NCI-H460 (cell line): ENCODE measurements at places on chromosomes 7 and 10.

GRCh38 chr7:21125297-21125696, 302.6 kb upstream of the SP4 start:
- no peak for DNase-seq

- no peak for DNase-seq
Measured at GRCh38 chr7:22781230-22781711, 41.4 kb downstream of the TOMM7 start.

DNA sequence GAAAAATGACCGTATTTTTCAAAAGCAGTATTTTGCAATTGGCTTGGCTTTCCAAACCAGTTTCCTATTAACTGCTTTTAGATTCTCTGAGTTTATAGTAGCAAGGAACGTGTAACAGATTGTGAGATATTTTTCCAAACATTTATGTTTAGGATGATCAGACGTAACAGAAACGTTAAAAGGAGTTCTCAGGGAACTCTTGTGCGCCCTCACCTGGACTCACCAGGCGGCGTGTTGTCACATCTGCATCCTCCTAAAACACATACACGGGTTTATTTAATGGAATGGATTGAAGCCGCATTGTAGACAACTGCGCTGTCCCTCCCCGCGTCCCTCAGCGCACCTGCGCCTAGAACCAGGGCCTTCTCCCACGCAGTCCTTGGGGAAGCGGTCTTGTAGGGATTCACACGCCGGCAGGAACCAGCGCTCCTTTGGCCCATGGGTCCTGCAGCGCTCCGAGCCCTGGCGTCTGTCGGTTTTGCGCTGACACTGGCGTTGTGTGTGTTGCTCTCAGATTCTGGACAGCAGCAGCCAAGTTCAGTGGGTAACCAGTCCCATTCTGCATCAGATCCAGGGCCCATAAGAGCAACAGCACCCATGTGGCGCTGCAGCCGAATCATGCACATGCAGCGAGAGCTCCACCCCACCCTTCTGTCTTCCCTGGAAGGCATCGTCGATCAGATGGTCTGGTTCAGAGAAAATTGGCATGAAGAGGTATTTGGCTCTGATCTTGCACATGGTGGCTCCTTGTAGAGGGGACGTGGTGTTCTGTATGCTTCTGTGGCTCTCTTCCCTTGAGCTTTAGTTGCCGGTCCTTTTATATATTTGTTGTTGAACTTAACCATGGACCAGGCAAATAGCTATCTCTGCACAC, 114.9 kb downstream of the TRRAP start:
- DNase-seq, result no peak

GRCh38 chr7:29806208-29806994, at the start of gene WIPF3:
WIPF3 (plus strand) TSS chr7:29806508; CDS start chr7:29834725, 28,217 bp downstream.
- DNase-seq, result no peak

- DNase-seq, result peak; percentile 77
Measured at GRCh38 chr10:33193057-33193700, 141.3 kb downstream of the NRP1 start.

- DNase-seq, result no peak
Measured at GRCh38 chr10:4213441-4213840, 428.4 kb upstream of the KLF6 start.

- no peak for DNase-seq
Measured at GRCh38 chr7:22019931-22020330, 74.2 kb upstream of the CDCA7L start.

GRCh38 chr7:36208997-36209813, 56.2 kb downstream of the EEPD1 start:
- DNase-seq, result no peak

- no peak for DNase-seq
Measured at GRCh38 chr10:56135828-56136227, 225.2 kb downstream of the ZWINT start.

- no peak for DNase-seq
Measured at GRCh38 chr10:119007211-119007574, 22.3 kb upstream of the NANOS1 start.

DNA sequence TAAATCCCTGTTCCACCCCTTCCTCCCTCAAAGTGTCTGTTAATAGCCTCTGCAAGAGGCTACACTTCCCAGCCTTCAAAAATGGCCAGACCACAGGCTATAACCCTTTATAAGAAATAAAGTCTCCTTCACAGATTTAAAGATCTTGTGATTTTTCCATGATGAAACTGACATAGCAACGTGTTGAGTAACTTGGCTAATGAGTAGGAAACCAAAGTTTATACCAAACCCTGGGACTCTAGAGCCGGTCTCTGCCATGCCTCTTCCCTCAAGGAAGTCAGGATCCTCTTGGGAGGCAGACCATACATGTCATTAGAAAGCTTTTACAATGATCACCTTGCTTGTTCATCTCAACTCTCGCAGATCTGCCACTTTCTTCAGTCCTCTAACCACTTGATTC, 44.4 kb downstream of the GRM8 start:
- no peak for DNase-seq

DNA sequence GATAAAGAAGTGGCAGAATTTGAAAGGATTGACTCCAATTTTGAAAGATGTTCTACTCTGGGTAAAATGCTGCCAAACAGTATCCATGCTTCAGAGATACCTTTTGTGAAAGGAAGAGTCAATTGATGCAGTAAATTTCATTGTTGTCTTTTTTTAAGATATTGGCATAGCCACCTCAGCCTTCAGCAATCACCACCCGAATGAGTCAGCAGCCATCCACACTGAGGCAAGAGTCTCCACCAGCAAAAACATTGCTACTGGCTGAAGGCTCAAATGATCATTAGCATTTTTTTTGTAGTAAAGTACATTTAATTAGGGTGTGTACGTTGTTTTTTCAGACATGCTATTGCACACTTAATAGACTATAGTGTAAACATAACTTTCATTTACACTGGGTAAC, 31.7 kb upstream of the CYP26C1 start:
- DNase-seq, result no peak

DNA sequence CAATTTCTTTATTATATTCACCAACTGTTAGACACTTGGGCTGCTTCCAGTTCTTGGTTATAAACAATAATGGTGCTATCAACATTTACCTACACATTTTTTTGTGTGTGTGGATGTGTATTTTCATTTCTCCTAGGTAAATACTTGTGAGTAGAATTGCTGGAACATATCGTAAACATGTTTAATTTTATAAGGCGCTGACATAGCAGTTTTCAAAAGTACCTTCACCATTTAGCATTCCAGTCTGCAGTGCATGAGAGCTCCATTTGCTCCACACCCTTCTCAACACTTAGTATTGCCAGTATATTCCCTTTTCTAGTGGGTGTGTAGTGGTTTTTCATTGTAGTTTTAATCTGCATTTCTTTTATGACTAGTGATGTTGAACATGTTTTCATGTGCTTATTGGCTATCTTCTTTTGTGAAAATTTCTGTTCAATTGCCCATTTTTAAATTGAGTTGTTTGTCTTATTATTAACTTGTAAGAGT, 59.6 kb upstream of the FAM204A start:
- DNase-seq, result no peak

DNA sequence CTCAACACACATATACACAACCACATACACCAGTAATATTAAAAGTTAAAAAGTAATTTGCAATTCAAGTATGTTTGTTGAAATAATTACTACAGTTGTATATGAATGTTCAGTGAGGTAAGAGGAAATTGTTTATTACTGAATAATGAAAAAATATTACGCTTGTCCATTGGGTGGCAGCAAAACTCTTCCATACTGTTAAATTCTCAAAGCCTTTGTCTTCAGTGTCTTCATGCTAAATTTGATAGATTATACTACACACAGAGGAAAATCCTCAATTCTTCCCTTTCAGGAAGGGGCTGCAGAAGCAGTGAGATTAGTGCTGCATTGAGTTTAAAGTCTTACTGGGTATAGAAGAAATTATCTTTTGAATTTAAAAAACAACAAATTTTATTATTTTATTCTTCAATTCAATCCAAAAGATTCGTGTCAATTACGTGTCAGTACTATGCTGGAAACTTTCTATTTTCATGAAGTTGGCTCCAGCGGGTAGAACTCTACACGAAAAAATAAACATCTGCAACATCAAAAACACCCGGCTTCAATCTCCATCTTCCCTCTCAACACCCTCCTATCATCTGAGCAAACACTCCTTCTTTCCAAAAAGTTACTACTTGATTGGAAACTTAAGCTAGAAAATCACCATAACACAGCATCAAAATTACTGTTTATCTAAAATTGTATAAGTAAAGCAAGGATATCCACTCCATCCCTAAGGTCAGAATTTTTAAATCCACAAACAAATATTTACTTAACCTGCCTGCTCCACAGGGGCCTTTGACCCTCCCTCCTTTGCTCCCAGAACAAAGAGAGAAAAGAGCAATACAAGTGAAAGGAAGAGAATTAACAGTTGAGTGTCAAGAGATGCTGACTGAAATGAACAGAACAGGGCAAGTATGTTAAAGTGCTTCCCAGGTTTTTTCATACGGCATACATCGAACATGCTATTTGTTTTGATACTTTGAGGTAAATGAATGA, 37.0 kb upstream of the TES start:
- peak; percentile 64 for DNase-seq

DNA sequence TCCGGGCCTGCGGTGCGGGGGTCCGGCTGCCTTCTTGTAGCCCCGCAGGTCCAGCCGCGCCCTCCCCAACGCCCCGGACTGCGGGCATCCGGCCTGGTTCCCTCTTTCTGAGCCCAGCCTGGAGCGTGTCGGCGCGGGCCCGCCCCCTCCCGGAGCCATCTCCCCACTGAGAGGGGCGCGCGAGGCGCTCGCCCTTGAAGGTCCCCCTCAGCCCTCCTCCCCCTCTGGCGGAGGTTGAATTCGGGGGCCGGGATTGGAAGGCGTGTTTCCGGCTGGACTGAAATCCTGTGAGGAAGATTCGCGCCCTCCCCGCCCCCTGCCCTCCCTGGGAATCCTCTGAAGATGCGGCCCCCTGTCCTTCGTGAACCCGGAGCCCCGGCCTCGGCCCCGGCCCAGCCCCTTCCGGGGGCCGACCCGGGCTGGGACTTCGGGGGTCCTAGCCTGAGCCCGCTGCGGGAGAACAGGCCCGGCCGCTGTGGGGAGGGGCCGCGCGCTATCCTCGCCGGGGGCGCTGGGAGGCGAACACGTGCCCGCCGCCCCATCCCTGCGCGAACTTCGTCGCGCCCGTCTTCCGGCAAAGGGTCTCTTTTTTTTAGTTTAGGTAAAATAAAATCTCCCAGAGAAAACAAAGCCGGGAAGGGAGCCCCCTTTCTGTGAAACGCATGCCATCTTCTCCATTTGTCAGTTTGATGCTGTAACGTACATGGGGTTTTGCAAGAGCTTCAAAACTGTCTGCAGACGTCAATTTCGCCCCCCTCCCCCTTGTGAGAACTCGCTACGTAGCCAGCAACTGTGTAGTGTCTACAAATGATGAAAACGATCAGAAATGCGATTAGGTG, 636 bp downstream of the PDCD4 start:
- peak; percentile 89 for DNase-seq

- no peak for DNase-seq
Measured at GRCh38 chr10:98720551-98720950, 273.8 kb upstream of the HPS1 start.

DNA sequence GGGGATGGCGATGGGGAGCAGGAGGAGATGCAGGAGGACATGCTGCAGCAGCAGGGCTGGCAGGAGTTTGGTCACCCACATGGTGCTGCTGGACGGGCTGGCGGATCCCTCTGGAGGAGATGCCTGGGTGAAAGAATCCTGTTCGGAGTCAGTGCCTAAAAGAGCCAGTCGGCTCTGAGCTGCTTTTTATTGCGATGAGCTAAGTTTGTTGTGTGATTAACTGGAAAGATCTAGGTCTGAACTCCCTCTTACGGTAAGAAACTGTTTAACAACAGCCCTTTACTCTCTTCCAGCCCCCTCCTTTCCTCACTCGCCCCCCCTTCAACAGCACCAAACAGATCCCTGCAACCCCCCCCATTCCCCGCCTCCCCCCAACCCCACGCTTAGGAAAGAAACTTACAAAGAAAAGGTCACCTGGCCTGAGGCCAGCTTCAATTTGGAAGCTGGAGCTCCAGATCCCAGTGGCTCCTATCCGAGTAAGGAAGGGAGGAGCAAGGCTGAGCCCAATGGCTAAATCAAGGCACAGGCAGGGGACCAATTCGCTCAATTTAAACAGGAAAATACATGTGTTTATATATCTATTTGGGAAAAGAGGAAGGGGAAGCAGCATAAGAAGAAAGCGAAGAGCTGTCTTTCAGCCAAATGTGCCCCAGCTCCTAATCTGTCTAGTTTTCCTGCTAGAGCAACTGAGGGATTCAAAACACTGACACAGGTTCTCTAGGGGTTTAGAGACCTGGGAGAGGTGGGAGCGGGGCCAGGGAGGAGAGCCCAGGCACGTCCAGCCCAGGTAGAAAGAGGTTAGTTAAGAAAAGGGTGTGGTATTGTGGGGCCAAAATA, at the start of gene HGF:
Gene HGF, minus strand, starts transcription at position 157 of the 837 bp plus-strand sequence. Its CDS starts 76 bp downstream, at position 81.
- DNase-seq, result no peak

- DNase-seq, result no peak
Measured at GRCh38 chr7:54349229-54349628, 192.9 kb upstream of the VSTM2A start.

GRCh38 chr10:60099998-60100747, 193.8 kb upstream of the CCDC6 start:
- peak; percentile 75 for DNase-seq

GRCh38 chr7:34849986-34850385, 187.3 kb downstream of the DPY19L1 start:
- no peak for DNase-seq
